ENCODE measurements at places on chromosomes 3 and 15. TPM values are rescaled to one million over a fixed set of nuclear protein-coding genes. Genes with fewer than 3 reads are reported as not detected.

The SCAANT1 gene
- not detected for total RNA-seq

The GRAMD2A gene
- total RNA-seq, result not detected

The ZFYVE19 gene
- 7.4 TPM for total RNA-seq

The TLR9 gene
- total RNA-seq, result not detected

The ST3GAL6 gene
- 9.5 TPM for total RNA-seq

DNA sequence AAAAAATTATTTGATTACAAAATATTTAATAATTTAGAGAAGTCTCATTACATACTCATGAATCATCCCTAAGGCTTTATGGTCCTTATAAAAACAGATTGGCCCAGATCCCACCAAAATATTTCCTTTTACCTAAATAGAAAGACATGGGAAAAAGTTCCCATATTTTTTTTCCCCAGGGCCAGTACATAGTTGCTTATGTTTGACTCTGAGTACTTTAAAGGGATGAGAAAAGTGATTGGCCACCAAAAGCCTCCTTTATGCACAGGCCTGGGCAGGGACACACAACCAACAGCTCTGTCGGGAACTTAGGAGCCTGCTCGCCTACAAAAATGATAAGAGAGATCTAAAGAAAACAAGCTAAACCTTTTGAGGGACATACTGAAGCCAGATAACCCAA lies 22.3 kb downstream of the KCNAB1 start:
- no peaks in the 10 kb centered on the region for H3K4me1 ChIP-seq
- no peaks in the 10 kb centered on the region for H3K27me3 ChIP-seq
- H3K4me3 ChIP-seq, result no peak overlapping the region
- no peaks in the 10 kb centered on the region for H3K36me3 ChIP-seq

GRCh38 chr3:11392014-11392859 lies 120.0 kb downstream of the ATG7 start:
- DNase-seq, result no peak
- H3K4me1 ChIP-seq, result no peaks in the 10 kb centered on the region
- no peak overlapping the region for H3K27ac ChIP-seq
- H3K27me3 ChIP-seq, result no peaks in the 10 kb centered on the region

DNA sequence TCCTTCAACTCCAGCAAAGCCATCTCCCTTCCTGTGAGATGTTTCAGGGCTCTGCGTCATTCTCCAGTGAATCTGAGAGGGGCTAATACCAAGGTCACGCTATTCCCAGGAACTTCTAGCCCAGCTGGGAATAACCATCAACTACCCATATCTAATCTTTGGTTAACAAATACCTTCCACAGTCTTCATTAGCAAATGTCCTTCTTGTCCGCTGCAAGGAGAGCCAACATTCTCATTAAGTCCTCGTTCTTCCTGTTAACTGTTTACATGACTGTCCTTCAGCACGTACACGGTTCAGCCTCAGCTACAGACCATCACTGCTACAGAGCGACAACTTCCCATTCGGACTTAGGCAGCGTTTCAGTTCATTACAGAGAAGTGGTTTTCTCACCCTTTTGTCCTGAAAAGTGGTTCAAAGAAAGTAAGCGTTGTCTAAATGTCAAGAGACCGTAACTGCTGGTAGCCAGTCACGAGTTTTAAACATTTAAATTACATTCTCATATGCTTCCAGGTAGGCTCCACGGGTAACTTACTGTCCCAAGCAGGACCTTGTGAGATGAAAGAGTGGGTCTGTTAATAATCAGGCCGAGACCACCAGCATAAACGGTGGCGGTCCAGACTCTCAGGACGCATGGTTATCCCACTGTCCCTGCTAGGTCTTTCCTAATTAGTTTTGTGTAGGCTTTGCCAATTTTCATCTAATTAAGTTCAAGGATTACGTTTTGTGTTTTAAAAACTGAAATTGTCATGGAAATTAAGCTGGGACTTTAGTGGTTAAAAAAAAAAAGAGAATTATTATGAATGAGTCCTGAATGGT lies 63.8 kb downstream of the CHSY1 start:
- no peaks in the 10 kb centered on the region for H3K27me3 ChIP-seq
- H3K27ac ChIP-seq, result peak overlapping the region; percentile 63
- H3K4me1 ChIP-seq, result peaks cover 7% of the 10 kb centered on the region
- peak overlapping the region; percentile 10 for H3K4me3 ChIP-seq
- no peaks in the 10 kb centered on the region for H3K36me3 ChIP-seq

DNA sequence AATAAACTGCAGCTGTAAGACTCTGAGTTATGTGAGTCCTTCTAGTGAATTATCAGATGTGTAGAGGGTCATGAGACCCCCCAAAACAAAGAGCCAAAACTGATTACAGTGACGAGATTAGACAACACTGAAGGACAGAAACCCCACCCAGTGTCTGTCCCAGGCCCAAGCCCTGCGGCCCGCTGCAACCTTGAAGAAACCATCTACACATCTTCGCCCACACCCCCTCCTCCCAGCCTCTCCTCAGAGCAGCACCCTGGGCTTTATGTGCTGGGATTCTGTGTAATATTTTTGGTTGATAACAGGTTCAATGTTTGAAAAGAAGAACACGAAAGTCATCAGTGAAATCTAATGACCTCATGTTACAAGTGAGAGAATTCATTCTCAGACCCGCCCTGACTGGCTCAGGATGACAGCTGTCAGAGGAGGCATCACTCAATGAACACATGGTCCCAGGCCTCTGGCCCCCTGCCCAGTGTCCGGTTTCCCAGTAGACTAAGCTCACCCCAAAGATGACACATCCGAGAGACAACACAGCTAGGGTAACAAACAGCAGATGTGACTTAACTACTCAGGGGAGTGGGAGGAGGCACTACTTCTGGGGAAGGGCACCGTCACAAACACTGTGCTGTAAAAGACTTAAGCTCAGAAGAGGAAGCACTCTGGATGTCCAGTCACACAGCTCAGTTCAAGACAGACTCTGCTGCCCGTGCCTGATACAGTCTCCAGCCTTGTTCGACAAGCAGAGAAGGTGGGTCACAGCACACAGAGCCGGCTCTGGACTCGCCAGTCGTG lies 48.9 kb downstream of the NIPA2 start:
- no peaks in the 10 kb centered on the region for H3K36me3 ChIP-seq
- no peak overlapping the region for H3K4me3 ChIP-seq

DNA sequence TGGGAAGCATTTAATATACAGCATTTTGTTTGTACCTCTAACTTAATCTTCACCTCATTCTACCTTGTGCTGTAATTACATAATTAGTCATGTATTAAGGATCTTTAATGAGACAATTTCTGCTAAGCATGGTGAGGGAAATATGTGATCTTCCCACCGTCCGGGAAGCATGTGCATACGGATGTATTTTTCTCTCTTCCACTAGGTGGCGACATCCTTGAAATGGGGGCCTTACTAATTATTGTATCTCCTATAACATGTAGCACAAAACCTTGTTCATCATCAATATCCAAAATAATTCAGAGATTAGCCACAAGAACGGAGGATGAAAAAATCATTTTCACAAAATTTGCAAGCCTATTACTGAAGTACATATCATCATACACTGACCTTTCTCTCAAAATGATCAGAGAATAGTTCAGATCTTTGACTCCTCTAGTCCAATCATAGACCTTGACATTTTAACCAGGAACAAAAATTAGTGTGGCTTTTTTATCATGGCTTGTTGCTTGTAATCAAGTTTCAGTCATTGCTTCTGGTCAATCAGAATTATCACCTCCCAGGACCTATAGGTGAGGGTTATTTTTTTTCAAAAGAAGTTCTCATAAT lies 148.9 kb upstream of the GBE1 start:
- no peaks in the 10 kb centered on the region for H3K4me1 ChIP-seq
- no peak for DNase-seq
- no peak overlapping the region for H3K27ac ChIP-seq
- no peaks in the 10 kb centered on the region for H3K27me3 ChIP-seq
- no peaks in the 10 kb centered on the region for H3K36me3 ChIP-seq
- no peak overlapping the region for H3K4me3 ChIP-seq

DNA sequence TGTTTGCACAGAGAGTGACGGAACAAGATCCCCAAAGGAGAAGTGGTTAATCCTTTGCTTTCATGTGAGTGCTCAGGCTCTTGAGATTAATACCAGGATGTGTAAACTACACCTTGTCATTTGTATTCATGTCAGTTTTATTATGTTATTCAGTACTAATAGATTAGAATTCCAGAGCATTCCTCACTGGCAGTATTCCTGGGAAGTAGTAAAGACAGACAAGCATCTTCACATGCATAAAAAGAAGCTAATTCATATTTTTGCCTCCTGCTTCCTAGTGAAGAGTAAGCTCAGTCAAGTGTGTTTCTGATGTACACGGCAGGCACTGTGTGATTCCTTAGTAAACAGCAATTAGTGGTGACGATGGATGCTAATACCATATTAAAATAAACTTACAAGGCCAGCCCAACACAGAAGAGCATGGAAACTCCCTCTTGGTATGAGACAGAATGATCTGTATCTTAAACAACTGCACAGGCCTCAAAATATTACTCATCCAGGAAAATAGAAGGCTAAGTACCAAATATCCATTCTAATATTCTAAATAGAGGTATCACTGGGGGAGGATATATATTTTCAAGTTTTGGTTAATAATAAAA lies 336.8 kb upstream of the MCTP2 start:
- H3K4me1 ChIP-seq, result no peaks in the 10 kb centered on the region
- no peak for DNase-seq
- H3K27ac ChIP-seq, result no peak overlapping the region

- H3K27me3 ChIP-seq, result no peaks in the 10 kb centered on the region
- no peak overlapping the region for H3K27ac ChIP-seq
- no peak for DNase-seq
- H3K4me1 ChIP-seq, result no peaks in the 10 kb centered on the region
These were observed 1.9 kb upstream of the CHST14 start for GRCh38 chr15:40468898-40469331.

- no peaks in the 10 kb centered on the region for H3K36me3 ChIP-seq
- no peaks in the 10 kb centered on the region for H3K4me1 ChIP-seq
- H3K27ac ChIP-seq, result no peak overlapping the region
- H3K27me3 ChIP-seq, result no peaks in the 10 kb centered on the region
- DNase-seq, result no peak
These were observed 84.9 kb downstream of the TRIM42 start for GRCh38 chr3:140762746-140763145.

DNA sequence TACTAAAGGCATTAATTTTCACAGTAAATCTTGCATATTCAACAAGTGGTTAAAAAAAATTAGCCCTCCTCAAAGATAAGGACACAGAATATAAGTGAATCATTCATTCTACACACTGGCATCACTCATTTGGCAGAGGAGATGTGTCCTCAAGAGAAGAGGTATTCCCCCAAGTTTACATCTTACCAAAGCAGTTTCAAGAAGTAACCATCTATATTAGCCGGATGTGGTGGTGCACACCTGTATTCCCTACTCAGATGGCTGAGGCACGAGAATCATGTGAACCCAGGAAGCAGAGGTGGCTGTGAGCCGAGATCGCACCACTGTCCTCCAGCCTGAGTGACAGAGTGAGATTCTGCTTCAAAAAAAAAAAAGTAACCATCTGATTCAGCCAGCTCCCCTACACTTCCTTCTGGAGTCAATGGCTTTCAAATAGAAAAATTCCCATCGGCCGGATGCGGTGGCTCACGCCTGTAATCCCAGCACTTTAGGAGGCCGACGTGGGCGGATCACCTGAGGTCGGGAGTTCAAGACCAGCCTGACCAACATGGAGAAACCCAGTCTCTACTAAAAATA lies 15.4 kb downstream of the RAF1 start:
- H3K4me1 ChIP-seq, result peaks cover 13% of the 10 kb centered on the region
- no peak for DNase-seq
- H3K27ac ChIP-seq, result no peak overlapping the region
- H3K4me3 ChIP-seq, result no peak overlapping the region
- H3K27me3 ChIP-seq, result no peaks in the 10 kb centered on the region
- no peaks in the 10 kb centered on the region for H3K36me3 ChIP-seq

DNA sequence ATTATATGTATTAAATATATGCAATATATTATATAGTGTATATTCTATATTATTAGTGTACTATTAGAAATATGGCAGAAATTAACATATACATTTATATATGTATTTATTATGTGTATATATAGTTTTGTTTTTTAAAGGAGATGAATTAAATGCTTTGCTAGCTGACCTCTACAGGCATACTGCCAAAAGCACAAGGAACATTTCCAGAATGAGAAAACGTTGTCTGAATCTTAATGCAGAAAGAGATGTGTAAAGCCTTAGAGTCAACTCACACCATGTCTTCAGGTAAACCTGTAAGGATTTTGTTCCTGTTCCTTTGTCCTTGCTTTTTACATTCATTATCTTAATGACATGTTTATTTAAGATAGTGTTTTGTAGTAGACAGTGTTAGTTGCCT lies 111.9 kb downstream of the ST8SIA2 start:
- H3K27me3 ChIP-seq, result no peaks in the 10 kb centered on the region
- H3K36me3 ChIP-seq, result no peaks in the 10 kb centered on the region
- no peaks in the 10 kb centered on the region for H3K4me1 ChIP-seq
- DNase-seq, result no peak
- no peak overlapping the region for H3K27ac ChIP-seq

DNA sequence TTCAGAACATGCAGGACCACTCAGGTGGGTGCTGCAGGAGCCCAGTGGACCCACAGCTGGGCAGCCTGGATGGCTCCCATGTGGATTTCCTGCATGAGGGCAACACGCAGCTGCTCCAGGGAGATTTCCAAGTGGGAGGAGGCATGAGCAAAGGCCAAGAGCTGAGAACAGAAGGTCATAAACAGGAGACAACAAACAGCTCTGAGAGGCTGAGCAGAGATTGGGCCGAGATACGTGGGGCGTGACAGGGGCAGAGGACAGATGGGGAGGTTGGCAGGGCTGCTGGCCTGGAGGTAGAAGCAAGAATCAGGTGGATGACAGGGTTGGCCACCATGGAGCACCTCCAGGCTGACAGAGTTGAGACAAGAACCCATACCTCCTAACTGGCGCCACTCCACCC lies 2.9 kb downstream of the PHGR1 start:
- no peaks in the 10 kb centered on the region for H3K36me3 ChIP-seq
- no peaks in the 10 kb centered on the region for H3K27me3 ChIP-seq
- no peaks in the 10 kb centered on the region for H3K4me1 ChIP-seq
- H3K27ac ChIP-seq, result no peak overlapping the region

- no peaks in the 10 kb centered on the region for H3K4me1 ChIP-seq
- no peaks in the 10 kb centered on the region for H3K27me3 ChIP-seq
- H3K4me3 ChIP-seq, result no peak overlapping the region
- H3K27ac ChIP-seq, result no peak overlapping the region
- no peak for DNase-seq
These were observed 415.8 kb upstream of the GOLIM4 start for GRCh38 chr3:168511428-168512014.

GRCh38 chr3:42194943-42195510 lies 71.0 kb downstream of the CCK start:
- no peaks in the 10 kb centered on the region for H3K4me1 ChIP-seq
- DNase-seq, result no peak
- H3K27me3 ChIP-seq, result no peaks in the 10 kb centered on the region
- no peak overlapping the region for H3K4me3 ChIP-seq

DNA sequence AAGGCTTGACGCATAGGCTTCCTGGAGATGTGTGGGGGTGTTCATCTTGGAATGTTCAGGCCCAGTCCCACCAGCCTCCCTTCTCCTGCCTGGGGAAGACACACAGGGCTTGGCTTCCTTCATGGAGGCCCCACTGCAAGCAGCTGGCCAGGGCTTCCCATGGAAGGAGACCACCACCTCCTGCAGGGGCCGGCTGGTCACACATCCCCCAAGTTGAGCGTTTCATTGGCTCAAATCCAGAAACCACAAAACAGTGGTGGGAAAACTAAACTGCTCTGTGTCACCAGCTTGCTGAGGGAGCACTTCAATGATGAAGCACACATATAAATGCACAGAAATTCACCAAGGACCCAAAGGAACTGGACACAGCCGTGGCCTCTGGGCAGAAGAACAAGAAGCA lies 8.3 kb downstream of the IQSEC1 start:
- no peak for DNase-seq
- H3K27me3 ChIP-seq, result no peaks in the 10 kb centered on the region

Measured in pancreas (tissue), 10 donors.